LHCN-M2 (cell line): ENCODE measurements at places on chromosomes 16 and 17.
A peak's percentile ranks its signal among the peaks of the same experiment; 100 is the strongest.

DNA sequence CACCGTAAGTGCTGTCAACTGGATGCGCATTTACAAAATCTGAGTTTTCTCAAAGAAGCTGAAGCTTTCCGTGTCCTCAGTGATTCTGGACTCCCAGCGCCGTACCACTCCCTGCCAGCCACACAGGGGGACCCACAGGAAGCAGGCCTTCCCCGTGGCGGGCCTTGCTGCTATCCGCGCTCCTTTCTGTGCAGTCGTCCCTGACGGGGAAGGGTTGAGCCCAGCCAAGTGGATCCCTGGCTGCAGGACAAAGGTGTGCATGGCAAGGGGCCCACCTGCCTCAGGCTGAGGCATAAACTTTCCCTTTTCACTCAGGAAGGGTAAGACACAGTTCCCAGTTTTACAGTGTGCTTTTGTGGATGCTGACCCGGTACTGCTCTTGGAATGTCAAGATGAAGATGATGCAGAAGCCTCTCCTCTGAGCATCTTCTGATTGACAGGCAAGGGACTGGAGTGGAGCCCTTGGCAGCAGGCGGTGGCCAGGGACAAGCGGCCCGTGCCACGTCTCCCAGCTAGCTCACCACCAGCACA, 93.0 kb downstream of the ANKRD11 start:
- DNase-seq = no peak

DNA sequence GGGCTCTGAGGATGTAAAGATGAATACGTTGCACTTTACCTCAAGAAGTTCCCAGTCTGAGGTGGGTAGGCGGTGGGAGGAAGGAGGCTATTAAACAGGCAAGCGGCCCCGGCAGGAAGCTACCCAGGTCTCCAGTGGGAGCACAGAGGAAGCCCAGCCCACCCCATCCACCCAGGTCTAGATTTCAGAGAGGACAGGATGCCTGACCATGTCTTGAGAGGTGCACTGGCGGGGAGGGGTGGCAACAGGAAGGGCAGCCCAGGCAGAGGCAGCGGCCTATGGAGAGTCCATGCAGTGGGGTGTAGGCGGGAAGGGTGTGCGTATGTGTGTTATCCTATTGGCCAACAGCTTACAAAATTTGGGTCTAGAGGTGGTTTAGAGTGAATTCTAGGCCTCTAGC, 13.9 kb downstream of the SARM1 start:
- DNase-seq = no peak

DNA sequence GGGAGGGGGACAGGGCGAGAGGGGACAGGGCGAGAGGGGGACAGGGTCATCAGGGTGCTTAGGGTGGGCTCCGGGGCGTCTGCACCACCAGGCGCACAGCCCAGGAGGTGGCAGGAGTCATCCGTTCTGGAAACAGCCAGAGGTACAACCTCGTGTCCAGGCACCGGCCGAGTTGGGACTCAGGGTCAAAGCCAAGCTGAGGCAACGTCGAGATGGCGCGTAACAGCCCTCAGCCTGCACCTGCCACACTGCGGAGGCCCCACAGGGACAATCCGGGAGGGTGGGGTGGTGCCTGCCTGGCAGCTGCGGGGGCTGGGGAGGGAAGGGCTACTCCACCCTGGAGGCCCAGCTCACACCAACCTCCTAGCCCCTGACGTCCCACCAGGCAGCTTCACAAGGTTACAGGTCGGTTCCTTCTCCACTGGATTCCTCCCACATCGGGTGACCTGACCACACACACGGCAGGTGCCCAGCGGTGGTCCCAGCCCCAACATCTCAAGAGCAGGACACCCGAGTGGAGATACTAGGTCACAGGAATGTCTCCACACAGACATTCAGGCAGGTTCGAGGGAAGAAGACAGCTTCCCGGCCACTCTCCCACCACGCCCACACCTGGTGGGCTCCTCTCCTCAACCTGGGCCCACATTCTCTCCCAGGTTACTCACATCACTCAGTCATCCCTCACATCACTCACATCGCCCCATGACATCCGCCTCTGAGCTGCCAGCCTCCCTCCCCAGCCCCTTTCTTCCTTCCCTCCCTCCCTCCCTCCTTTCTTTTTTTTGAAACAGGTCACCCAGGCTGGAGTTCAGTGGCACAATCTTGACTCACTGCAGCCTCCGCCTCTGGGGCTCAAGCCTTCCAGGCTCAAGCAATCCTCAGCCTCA, 47.3 kb downstream of the RPH3AL start:
- DNase-seq = no peak

- no peak for DNase-seq
These were observed 693 bp downstream of the CLDN7 start for GRCh38 chr17:7261379-7262191.

- peak; percentile 94 for DNase-seq
These were observed at the start of gene CLN3 for GRCh38 chr16:28491970-28492474. Gene CLN3, minus strand, starts transcription at chr16:28492074. Its CDS starts 315 bp downstream, at chr16:28491759.

DNA sequence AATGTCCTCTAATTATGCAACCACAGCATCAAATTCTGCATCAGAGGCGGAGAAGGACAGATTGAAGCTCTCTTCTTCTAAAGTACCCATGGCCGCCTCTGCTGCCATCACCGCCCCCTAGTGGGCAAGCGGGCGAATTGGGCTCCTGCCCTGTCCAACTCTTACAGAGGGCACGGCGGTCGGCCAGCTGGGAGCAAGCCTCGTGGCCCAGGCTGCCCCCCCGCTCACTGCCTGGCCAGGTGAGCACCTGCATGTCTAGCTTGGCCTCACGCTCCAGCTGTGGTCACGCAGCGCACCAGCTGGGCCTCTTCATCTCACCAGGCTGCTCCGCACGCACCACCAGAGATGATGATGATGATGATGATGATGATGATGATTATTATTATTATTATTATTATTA, 146.1 kb upstream of the TOM1L1 start:
- DNase-seq = no peak

GRCh38 chr17:60506312-60506711, 19.7 kb downstream of the APPBP2 start:
- DNase-seq = peak; percentile 81

- no peak for DNase-seq
These were observed 10.9 kb downstream of the SEC14L5 start for GRCh38 chr16:4968879-4969483.

DNA sequence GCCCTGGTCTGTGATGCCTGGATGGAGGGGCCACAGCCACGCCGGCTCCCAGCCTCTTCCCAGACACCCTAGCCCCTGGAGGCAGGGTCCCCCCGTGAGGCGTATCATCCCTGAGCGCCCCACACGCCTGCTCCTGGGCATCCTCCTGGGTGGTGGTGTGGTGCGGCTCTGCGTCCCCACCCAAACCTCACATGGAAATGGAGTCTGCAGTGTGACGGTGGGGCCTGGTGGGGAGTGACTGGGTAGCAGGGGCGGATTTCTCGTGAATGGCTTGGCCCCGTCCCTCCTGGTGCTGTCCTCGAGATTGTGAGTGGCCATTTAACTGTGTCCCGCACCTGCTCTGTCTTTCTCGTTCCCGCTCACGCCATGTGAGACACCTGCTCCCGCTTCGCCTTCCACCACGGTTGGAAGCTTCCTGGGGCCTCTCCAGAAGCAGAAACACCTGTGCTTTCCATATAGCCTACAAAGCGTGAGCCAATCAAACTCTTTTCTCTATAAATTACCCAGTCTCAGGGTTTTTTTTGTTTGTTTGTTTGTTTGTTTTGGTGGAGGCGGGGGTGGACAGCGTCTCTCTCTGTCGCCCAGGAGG, 5.9 kb upstream of the SSTR5 start:
- no peak for DNase-seq

GRCh38 chr16:62038646-62039045, 2.4 kb upstream of the CDH8 start:
- no peak for DNase-seq

- peak; percentile 71 for DNase-seq
These were observed 77.2 kb downstream of the CNGB1 start for GRCh38 chr16:57893559-57894389.
